Activated naive CD4-positive, alpha-beta T cell treated with anti-CD3 and anti-CD28 coated beads, Interleukin-2, amount 50 U/mL, for 72 hours (primary cell): ENCODE measurements at places on chromosomes 6 and 20. TPM values are rescaled to one million over a fixed set of nuclear protein-coding genes. Genes with fewer than 3 reads are reported as not detected.

The IER3 gene
- 279 TPM for total RNA-seq

The HLA-DOA gene
- 3.2 TPM for total RNA-seq

The AHI1 gene
- total RNA-seq = 38.5 TPM

The RAB44 gene
- total RNA-seq = 0.07 TPM

The TCP11 gene
- not detected for total RNA-seq

The HMGCLL1 gene
- not detected for total RNA-seq

The PNLDC1 gene
- total RNA-seq = 0.80 TPM

The TBP gene
- total RNA-seq = 24.2 TPM

The C20orf96 gene
- total RNA-seq = 10.3 TPM

The BMP6 gene
- not detected for total RNA-seq

The MAP3K7 gene
- 34.5 TPM for total RNA-seq

The VWA7 gene
- 2.6 TPM for total RNA-seq

The EPPIN gene
- total RNA-seq = not detected

The EYA4 gene
- not detected for total RNA-seq

The GNRH2 gene
- 0.99 TPM for total RNA-seq

The ADA gene
- 33.4 TPM for total RNA-seq

The ZSCAN12 gene
- total RNA-seq = 4.8 TPM

The HLA-DOB gene
- 4.0 TPM for total RNA-seq

The ANGPT4 gene
- 0.06 TPM for total RNA-seq
